Activated CD4-positive, alpha-beta T cell treated with anti-CD3 and anti-CD28 coated beads, Interleukin-10, Interleukin-2, amounts not matched to agents 100 ng/mL and 50 ng/mL, durations not matched to agents 16 hours and 8 hours (primary cell): ENCODE measurements at places on chromosomes 11 and 22.

DNA sequence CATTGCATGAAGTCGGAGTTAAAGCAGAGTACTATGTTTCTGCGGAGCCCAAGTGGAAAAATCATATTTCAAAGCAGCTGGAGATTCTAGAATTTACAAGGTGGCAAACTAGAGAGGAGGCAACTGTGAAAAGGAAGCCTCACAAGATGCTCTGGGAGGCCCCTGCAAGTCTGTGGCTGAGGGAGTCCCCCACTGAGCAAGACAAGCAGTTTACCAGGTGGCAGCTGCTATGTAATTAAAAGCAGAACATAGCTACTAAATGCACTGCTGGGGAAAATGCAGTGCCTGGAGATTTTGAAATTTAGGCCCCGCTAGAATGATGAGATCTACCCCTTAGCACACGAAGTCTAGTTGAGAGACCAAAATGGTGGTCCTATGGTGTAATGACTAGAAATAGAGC, 728.0 kb downstream of the OPCML start:
- DNase-seq: no peak

- DNase-seq: no peak
These were observed 49.2 kb downstream of the RPL27A start for GRCh38 chr11:8731647-8732323.

DNA sequence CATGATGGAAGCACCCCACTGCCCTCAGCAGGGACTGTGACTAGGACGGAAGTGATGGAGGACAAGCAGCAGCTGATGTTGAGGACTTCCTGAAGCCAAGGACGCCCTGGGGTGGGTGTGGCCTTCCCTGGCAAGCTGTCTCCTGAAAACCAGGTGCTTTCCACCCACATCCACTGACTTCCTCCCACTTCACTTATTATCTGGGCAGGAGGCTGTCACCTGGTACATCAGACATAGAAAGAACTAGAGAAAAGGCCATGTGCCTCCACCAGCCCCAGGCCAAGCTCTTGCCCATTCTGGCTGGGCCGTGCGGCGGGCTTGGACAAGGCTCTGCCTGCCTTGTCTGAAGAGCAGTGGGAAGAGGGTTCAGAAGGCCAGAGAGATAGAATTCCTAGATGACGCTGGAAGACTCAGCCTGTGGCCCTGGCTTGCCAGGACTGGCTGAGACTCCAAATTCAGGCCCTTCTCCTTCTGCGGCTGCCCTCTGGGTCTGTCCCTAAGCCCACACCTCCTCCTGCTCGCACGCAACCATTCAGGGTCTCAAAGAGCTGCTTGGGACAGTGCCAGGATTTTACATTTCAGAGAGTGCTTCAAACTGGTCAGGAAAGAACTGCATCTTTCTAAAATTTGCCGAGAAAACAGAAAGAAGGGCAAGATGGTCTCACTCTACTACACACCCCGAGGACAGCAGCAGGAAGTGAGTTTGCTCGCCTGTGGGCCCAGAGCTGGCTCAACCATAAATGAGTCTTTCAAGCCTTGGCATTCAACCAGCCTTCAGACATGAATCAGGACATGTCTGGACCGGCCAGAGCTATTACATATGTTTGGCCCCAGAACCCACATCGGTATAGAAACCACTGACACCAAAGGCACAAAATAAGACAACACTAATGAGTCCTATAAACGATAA, 13.3 kb downstream of the ARHGAP1 start:
- DNase-seq: no peak

GRCh38 chr11:16986434-16987204, 27.6 kb downstream of the PLEKHA7 start:
- peak; percentile 78 for DNase-seq

DNA sequence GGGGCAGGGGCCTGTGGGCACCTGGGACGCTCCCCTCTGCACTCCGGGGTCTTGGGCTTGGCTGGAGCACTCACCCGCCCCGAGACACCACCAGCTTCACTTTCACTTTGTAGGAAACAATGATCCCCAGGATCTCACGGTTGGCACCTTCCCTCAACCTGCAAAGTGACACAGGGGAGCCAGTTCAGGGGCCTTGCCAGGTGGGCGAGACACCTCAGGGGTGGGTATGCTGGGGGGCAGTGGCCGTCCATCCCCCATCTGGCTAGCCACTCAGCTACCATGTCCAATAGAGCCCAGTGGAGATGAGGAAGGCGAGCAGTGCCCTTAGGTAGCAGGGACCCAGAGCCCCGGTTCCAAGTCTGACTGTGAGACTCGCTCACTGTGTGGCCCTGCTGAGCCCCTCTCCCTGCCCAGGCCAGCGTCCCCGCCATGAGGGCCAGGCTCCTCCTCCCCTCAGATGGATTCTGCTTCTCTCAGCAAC, 32.3 kb downstream of the TPBGL start:
- DNase-seq: no peak

GRCh38 chr11:46178513-46178912, 57.3 kb upstream of the PHF21A start:
- DNase-seq: no peak
